Activated CD4-positive, alpha-beta T cell treated with anti-CD3 and anti-CD28 coated beads, Interleukin-2, amount 50 U/mL, for 4 hours (primary cell): ENCODE measurements at places on chromosomes 7 and 10.

DNA sequence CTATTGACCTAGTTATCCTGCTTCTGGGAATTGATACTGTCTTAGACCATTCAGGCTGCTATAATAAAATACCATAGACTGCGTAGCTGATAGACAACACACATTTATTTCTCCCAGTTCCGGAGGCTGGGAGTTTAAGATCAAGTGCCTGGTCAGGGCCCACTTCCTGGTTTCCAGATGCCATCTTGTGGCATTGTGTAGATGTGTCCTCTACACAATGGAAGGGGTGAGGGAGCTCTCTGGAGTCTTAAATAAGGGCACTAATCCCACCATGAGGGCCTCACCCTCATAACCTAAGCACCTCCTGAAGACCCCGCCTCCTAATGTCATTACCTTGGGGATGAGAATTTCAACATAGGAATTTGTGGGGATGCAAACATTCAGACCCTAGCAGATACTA, 62.4 kb downstream of the SLC35B4 start:
- DNase-seq, result no peak

GRCh38 chr10:48740015-48740707, 55.5 kb downstream of the WDFY4 start:
- no peak for DNase-seq

GRCh38 chr7:118285358-118285757, 60.9 kb downstream of the ANKRD7 start:
- no peak for DNase-seq

GRCh38 chr7:12162415-12163113, 48.5 kb upstream of the TMEM106B start:
- no peak for DNase-seq

DNA sequence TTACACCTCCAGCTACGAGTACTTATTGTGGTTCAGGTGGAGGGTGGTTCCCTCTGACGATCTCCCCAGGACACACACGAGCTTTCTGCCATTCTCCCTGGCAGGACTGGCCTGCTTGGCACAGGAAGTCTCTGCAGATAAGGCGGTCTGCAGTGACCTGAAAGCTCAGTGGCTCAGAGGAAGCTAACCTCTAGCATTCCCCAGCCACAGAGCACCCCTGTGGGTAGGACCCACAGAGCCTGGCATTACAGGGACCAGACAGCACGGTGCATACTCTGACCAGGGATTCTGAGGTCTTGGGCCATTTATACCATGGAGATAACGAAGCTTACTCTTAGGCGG, 1.9 kb upstream of the GPR146 start:
- no peak for DNase-seq

GRCh38 chr7:109552017-109552416, 982.3 kb downstream of the DNAJB9 start:
- no peak for DNase-seq

DNA sequence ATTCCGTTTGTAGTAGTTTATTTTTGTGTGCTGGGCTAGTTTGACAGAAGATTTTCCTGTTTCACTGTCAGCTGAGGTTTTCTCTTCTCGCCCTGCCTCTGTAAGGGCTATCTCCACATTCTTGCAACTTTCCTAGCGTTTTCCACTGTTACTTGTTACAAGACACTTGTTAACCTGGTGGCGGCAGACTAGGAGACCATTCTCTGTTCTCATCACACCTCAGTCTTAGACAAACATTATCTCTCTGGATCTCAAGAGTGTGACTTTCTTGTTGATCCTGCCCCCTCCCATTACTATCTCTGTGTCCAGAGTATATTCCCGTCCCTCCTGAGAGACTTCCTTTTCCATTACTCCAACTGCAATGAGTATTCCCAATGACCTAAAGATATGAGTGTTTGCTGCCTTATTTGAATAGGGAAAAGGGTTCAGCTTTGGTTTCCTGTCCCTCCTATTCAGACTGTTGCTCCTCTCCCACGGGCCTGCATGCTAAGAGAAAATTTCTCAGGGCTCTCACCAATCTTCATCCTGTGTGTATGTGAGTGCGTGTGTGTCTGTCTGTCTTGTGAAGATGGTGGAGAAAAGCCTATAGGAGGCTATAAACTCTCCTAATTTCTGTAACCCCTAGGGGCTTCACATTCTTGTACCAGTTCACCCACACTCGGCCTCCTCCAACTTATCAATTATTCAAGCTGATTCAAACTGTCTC, 722.4 kb upstream of the POT1 start:
- DNase-seq, result no peak

DNA sequence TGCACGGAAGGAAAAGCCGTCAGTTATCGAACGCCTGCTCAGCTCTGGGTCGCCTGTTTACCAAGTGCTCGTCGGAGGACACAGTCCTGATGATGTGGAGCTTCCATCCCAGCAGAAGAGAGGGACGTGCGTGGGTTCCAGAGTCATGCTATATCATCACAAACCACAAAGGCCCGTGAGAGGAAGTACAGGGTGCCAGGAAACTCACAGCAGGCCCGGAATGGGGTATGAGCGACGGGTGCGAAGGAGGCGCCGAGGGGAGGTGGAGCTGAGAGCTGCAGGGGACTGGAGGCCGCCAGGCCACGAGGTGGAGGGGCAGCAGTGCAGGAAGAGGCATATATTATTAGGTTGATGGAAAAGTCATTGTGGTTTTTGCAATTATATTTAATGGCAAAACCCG, 102.5 kb downstream of the ACTR3B start:
- no peak for DNase-seq

DNA sequence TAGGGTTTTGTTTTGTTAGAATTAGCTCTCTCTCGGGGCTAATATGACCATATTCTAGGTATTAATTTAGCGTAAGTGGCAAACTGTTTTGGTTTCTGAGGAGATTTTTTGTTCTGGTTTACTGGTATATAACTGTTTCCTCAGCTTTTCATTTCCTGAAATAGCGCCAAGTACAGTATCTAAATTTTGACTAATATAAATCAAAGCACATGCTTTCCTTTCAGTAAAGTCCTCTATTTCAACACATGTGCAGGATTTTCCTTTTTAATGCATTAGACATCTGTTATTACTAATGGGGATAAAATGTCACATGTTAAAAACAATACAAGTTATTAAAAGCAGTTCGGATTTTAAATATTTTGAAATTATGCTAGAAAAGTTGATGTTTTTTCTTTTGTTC, 11.3 kb downstream of the FERD3L start:
- DNase-seq, result no peak

DNA sequence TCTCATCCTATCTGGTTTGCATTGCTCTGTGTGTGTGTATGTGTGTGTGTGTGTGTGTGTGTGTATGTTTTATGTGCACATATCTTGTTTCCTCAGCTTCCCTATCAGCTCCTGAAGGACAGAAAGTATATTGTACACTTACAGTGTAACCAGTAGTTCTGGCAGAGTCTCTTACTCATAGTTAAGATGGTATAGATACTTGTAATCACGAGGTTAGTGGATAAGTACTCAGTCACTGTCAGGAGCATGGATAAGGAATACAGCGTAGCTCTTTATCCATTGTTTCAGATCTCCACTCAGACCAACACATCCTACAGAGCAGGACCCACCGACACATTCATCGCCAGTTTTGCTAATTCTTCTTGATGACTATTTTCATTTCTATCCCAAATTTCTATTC, 275.0 kb downstream of the TSPAN12 start:
- no peak for DNase-seq

GRCh38 chr7:30917216-30917893, 5.7 kb downstream of the AQP1 start:
- DNase-seq, result no peak

DNA sequence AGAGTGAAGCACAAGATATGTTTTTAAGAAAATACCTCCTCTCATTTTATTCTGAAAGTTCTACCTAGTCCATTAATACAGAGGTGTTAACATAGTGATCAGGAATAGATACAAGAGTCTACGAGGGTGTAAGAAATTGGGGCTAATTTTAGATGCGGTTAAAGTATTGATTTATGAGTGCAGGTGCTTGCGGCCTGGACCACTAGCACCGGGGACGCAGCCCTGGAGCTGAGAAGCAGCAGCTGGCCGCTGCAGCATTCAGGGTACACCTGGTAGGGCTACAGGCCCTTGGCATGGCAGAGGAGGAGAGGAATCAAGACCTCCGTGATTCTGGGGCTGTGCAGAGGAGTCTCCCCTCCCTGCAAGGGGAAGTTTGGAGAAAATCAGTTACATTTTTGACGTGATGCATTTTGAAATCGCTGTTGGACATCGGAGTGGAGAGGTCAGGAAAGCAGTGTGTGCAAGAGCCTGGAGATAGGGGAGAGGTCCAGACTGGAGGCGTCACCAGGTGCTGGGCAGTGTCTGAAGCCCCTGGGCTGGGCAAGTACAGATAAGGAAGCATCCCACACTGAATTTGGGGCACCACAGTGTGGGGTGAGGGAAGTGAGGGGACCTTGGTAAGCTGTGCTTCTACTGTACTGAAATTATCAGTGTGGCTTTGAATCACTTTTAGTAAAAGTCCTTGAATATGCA, 112.3 kb downstream of the VWC2 start:
- no peak for DNase-seq

- no peak for DNase-seq
Measured at GRCh38 chr10:12238821-12239220, 42.8 kb downstream of the CDC123 start.

- DNase-seq, result no peak
Measured at GRCh38 chr7:153772966-153773365, 279.2 kb upstream of the DPP6 start.

DNA sequence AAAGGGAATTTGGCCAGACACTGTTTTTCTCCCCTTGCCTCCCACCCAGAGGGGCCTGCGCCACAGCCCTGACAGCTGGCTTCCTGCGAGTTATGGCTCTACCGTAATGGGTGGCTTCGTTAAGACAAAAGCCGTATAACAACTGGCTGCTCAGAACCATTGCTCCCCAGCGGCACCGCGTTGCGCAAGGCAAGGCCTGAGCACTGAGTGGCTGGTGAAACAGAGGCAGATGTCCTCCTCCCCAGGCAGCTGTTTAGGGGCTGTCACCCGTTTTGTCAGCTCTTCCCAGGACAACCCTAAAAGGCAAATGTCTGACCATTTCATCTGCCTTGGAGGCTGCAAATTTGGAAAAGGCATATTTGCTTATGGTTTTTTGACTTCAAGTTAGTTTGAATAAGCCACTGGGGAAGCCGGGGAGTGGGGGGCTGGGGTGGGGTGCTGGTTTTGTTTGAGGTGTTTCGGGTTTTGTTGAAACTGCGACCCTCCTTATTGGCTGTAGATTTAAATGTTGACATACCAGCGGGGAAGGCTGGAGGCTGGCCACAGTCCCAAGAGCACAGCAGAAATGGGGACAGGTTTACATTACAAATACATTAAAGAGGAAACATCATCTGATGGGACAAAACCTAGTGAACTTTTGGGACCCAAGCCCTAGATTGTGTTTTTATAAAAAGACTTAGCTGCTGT, 681 bp upstream of the SPOCK2 start:
- DNase-seq, result peak; percentile 28

DNA sequence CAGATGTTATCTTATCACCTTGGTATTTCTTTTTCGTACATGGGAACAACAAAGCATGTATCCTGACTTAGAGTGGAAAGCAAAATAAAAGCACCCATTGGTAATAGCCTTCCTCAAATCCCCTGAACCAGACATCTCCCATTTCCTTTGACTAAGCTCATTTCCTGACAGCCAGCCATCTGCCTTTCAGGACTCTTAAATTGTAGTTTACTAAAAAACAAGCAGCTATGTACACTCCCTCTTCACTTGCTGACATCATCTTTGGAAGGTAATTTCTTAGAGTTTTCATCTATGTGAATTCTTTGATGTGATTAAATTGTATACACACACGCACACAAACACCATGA, 40.7 kb downstream of the ARL4A start:
- no peak for DNase-seq

GRCh38 chr10:125990974-125991373, 94.6 kb downstream of the FANK1 start:
- DNase-seq, result no peak

DNA sequence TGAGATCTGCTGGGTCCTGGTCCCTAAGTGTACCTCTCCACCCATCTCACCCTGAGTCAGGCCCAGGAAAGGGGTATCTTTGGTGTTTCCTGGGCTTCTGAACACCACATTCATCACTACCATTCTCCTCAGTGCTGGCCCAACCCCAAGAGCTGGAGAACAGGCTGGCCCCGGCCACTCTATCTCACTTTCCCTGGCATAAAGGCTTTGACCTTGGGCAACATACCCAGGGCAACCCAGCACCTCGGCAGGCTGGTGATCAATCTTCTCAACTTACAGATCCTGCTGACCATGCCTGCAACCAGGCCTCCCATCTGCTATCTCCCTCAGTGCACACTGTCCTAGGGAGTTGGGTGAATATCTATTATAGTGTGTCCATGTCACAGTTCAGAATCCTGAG, 2.1 kb downstream of the VSIR start:
- no peak for DNase-seq

GRCh38 chr7:17524746-17525145, 226.3 kb downstream of the AHR start:
- no peak for DNase-seq

GRCh38 chr7:101129603-101130117, 2.8 kb downstream of the SERPINE1 start:
- DNase-seq, result no peak

DNA sequence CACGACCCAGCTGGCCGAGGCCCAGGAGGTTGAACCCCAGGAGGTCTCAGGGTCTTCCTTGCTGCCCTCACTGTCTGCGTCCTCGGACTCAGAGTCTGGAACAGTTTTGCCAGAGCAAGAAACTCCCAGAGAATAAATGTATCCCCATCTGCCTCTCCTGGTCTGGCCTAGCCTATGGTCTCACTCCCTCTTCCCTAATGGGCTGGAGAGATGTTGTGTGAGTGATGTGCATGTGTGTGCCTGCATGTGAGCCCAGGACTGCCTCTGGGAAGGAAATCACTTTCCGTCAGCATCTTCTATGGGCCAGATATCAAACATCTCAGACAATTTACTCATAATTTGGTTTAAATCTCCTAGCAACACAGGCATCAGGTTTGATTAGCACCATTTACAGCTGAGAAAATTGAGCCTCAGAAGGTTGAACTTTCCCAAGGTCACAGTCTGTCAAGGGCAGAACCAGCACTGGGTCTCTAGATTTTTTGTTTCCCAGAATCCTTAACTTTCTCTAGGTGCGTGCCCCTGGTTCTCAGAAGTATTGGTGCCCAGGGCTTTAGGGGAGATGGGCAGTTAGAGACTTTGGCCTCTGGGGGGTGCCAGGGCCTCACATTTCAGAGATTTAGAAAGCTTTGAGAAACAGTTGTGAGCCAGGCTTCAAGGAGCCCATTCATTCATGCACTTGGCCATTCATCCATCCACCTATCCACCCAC, 4.9 kb downstream of the TMEM270 start:
- DNase-seq, result no peak

- DNase-seq, result no peak
Measured at GRCh38 chr7:74231232-74231590, 21.4 kb downstream of the LAT2 start.

DNA sequence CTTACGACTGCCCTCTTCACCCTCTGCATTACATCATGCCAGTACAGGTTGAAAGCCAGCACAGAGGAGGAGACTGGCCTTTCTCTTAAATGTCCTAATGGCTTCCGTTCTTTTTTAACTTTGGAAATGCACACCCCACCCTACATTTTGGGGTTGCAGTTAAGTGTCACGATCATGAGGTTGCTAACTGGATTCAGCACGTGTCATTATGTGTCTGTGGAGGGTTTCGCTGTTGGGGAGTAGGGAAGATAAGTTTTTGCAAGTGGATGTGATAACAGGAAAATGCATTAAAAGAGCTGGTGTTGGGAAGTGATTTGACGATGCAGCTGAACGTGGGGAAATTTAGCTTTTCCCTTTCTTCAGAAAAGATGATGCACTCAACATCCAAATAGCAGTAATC, 135.9 kb downstream of the LRRC4 start:
- no peak for DNase-seq
